Stimulated activated CD4-positive, alpha-beta T cell treated with anti-CD3 and anti-CD28 coated beads, Interleukin-1b, Interleukin-23, amount 100 ng/mL, for 48 hours (primary cell): ENCODE measurements at places on chromosomes 2 and 18.

GRCh38 chr2:13581471-13581870 lies 864.7 kb downstream of the TRIB2 start:
- no peak for DNase-seq

DNA sequence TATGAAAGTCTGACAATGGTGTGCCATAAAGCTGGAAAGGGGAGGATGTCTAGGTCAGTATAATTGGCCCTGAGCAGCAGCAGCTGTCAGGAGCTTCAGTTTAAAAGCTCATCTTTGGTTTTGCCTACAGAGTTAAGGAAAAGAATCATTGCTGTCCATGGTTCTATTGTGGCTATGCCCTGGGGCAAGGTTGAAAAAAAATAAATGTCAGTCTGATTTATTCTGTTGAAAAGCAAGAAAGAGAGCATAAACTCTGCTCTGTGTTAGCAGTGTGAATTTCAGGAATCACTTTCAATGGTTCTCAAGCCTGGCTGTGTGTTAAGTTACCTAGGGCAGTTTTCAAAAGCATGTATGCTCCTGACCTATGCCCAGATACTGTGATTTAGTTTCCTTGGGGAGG lies 446.7 kb downstream of the SETBP1 start:
- DNase-seq = no peak

DNA sequence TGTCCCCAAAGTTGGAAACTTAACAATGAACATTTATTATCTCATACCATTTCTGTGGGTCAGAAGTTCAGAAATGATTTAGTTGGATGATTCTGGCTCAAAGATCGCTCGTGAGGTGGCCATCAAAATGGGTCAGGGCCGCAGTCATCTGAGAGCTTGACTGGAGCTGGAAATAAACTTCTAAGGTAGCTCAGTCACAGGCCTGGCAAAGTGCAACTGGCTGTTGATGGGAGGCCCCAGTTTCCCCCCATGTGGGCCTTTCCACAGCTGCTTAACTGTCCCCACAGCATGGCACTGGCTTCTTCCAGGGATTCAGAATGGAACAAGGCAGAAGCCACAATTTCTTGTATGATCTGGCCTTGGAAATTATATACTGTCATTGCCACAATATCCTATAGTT lies 200.1 kb upstream of the RAB12 start:
- no peak for DNase-seq

DNA sequence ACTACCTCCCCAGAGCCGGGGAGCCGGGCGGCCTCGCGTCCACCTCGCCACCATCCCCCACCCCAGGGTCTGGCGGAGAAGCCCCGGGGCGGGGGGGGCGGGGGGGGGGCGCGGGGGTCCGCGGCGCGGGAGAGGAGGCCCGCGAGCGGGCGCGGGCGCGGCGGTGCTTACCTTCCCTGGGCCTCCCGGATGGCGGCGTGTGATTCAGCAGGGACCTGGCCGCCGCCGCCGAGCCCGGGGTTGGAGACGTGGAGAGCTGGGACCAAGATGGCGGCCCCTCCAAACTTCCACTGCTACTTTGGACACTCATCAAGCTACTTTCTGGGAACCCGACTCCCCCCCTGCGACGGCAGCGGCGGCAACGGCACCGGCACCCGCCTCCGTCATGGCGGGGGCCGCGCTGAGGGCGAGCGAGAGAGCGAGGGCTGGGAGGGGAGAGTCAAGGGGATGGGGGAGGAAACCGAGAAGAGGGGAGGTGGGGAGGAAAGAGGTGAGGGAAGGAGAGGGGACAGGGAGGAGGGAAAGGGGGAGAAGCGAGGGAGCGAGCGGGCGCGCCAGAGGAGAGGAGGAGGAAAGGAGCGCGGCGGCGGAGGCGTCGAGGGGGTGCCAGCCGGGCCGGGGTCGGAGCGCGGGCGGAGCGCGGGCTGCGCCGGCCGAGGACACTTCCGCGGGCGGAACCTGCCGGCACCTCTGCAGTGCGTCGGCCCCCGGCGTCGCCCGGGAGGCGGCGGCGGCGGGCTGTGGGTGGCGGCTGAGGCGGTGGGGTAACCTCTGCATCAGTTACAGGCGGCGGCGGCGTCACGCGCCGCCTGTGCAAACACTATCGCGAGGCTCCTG lies at the start of gene TLK1:
TLK1 (minus strand) TSS at position 775 of the 837 bp plus-strand sequence; CDS start at position 310, 465 bp downstream.
- peak; percentile 77 for DNase-seq

- DNase-seq = no peak
Observed at GRCh38 chr2:170669909-170670308, 45.2 kb upstream of the SP5 start.

- DNase-seq = peak; percentile 31
Observed at GRCh38 chr18:56709463-56709862, 58.3 kb downstream of the WDR7 start.

DNA sequence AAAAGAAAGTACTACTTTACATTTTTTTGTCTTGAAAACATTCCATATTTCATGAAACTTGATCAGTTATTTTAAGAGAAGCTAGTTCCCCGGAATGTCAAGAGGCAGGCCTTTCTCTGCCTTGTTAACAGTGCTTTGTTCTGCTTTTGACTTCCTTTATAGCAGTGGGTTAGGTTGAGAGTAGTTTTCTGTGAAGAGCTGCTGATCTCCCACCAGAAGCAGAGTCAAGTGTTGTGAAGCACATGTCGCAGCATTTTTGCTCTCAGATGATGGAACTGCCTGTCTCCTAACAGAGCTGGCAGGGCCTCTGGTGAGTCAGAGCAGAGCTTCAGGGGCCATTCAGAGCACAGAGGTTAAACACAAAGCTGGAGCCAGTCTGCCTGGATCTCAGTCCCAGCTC lies 871.8 kb downstream of the SLC4A3 start:
- no peak for DNase-seq

DNA sequence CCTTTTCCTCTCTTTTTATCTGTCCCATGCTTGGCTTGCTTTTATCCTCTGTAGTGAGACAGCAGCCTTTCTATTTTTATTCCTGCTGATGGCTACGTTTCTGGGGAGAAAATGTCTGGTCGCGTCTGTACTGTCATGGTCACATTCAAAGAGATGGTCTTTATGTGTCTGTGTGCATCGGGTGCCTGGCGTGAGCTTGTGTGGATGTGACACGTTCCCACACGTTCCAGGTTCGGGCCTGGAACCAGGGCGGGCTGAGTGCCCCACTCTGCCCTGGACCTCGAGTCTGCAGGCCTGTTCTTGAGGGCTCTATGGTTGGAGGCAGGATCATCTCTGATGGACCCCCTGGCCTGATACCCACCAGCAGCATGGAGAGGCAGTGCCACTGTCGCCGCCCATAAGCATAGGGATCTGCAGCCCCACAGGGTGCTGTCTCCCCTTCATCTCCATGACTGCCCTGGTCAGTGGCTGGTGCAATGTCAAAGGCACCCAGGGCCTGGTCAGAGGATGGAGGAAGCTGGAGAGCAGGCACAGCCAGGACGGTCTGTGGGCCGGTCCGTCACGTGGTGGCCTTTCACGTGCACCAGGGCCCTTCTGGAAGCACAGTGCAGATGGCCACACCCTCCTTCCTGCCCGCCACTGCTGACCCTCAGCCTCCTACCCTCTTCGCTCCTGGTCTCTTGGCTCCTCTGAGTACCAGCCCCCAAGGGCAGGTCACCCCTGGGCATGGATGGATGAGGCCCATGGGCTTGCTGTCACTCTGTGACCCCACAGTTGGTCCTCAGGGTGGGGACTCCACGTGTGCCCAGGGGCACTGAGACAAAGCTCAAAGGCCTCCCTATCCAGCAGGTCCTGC lies 149.2 kb upstream of the TWIST2 start:
- no peak for DNase-seq

DNA sequence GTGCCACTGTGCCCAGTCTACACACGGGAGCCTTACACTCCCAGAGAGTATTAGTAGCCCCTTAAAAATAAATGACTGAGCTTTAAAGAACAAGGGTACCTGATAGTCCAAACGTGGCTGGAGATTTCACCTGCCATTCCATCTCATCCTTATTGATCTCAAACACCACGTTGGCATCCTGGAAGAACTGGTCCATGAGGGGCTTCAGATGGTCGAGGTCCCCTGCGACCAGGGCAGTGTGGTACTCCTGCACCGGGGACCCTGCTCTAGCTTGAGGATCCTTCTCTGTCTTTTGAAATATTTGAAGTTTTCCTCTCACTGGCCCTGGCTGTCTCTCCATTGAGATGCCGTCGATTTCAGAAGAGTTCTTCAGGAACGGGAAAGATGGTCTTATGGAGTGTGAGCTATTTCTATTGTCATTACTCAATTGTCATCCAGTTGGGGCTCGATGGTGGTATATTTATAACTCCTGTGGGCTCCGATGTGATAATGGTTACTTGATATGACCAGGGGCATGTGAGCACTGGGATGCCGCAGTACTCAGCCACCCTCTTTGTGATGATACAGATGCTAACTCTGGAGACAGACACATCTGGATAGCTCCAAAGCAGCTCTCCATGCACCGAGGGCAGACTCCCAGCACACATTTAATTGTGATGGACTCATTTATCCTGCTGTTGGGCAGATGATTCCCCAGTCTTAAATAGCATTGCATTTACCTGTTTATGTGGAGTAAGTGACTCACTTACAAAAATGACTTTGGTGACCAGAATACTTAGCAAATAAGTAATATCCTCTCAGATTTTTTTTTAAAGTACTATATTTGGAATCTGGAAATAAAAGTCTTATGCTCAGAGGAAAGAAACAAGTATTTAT lies 22.8 kb downstream of the ASB18 start:
- DNase-seq = no peak

DNA sequence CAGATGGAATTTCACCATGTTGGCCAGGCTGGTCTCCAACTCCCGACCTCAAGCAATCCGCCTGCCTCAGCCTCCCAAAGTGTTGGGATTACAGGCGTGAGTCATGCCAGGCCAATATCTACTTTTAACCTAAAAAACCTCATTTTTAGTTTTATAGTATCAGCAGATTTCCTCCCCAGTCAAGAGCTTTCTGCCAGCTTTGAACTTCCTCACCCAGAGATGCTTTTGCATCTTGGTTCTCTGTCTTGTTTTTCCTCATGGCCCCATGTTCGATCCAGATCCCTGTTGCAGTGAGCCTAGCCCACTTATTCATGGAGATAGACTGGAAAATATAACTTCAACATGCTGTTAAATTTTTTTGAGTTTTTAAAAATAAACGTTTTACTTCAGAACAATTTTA lies 33.1 kb upstream of the CFAP36 start:
- DNase-seq = no peak
